ENCODE measurements at places on chromosomes 5 and 9.

DNA sequence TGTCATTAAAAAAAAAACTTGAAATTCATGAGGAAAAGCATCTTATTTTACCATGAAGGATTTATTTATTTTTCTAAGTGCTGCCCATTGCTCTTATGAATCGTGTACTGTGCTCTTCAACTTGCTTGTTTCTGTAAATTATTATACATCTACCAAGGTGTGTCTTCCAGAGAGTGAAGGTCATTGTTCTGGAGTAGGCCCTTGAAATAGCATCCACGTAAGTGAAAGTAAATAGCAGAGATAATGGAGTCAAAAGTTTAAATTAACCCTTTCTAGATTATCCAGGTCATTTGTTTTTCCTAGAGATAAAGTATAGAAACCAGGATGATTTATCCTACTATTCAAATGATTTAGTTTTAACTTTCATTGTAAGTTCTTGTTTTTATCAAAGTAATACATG is 473.1 kb downstream of the DIRAS2 start:
- DNase-seq, result no peak

- no peak for DNase-seq
Measured at GRCh38 chr5:16913187-16914107, 22.6 kb downstream of the MYO10 start.

- no peak for DNase-seq
Measured at GRCh38 chr9:25117791-25118190, 560.5 kb downstream of the TUSC1 start.

GRCh38 chr5:100775533-100775855 is 127.6 kb downstream of the ST8SIA4 start:
- no peak for DNase-seq

DNA sequence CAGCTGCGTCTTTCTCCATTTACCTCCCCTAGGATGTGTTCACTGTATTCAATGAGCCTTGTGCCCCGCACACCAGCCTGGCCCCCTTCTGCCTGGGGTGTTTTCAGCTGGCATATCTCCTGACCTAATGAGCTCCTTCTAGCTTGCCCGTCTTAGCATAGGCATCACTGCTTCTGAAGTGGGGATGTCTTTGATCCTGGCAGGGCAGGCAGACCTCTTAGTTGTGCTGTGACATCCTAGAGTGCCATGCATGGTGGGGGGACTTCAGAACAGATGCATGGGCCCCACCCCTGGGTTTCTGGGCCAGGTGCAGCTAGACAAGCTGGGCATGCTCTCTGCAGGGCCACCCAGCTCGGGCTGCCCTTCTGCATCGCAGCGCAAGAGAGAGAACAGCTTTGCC is 172.7 kb downstream of the GADD45G start:
- no peak for DNase-seq

GRCh38 chr9:129201289-129201688 is 23.2 kb upstream of the IER5L start:
- no peak for DNase-seq

Data from stimulated activated CD4-positive, alpha-beta T cell treated with anti-CD3 and anti-CD28 coated beads, Interleukin-15, amount 100 ng/mL, for 48 hours (primary cell).